ENCODE measurements at places on chromosomes 5 and 9. TPM values are rescaled to one million over a fixed set of nuclear protein-coding genes. Genes with fewer than 3 reads are reported as not detected.
A peak's percentile ranks its signal among the peaks of the same experiment; 100 is the strongest.

DNA sequence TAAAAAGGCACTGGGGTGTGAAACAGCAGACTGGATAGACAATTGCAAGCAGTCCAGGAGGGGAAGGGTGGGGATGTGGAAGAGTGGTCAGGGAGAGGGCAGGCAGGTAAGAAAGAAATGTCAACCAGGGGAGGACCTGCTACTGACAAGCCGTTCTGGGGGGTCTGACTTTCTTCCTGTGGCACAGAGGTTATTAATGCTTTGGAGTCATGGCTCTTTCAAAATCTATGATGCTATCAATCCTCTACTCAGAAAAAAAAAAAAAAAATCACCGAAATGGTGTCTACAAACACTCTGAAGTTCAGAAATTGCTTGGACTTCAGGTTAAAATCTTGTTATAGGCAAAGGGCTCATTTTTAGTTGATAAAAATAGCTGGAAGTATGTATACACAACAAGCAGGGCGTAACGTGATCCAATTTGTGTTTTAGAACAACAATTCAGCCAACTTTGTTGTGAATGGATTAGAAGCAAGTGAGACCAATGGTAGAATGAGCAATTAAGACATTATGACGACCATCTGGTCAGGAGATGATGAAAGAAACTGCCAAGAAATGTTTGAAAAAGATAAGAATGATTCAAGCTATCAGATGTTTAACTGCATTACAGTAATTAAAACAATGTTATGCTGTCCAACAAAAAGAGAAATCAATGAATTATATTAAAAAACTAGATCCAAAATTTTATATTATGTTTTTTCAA, 255.2 kb downstream of the DEPDC1B start:
- DNase-seq, result no peak

DNA sequence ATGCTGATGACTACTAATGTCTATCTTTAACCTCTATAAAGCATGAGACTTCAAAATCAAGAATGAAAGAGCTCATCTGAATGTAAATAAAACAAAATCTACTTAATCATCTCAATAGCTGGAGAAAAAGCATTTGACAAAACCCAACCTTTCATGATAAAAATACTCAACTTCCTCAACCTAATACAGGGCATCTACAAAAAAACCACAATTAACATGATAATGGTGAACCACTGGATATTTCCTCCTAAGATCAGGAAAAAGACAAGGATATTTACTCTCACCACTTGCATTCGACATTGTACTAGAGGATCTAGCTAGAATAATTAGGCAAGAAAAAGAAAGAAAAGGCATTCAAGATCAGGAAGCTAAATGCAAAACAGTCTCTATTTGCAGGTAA, 49.3 kb downstream of the FAM169A start:
- no peak for DNase-seq

Gene CD72
- total RNA-seq, result 67.6 TPM

- DNase-seq, result no peak
These were observed 114.0 kb downstream of the CDC42SE2 start for GRCh38 chr5:131377785-131378325.

DNA sequence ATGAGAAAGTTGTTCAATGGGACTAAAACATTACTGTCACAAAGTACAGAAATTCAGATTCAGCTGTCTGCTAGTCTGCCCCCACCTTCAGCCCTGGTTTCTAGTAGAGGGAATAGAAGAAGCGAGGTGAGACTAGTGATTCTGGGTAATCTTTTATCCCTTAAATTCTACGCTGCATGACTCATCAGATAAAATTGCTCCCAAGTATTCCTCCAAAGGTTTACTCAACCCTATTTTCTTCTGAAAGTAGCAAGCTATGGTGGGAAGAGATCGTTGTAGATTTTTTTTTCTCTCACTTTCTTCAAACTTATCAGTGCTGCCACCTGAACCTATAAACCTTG, 318.9 kb upstream of the RIOK2 start:
- no peak for DNase-seq

Gene PPP3R2
- not detected for total RNA-seq

Gene CEMIP2
- 3.9 TPM for total RNA-seq

- no peak for DNase-seq
These were observed 35.5 kb downstream of the EFNA5 start for GRCh38 chr5:107634981-107635848.

Gene TICAM2
- 0.87 TPM for total RNA-seq

- no peak for DNase-seq
These were observed 70.6 kb downstream of the DCP2 start for GRCh38 chr5:113047234-113047633.

Gene DCAF10
- 20.8 TPM for total RNA-seq

Gene SEMA5A
- total RNA-seq, result not detected

Gene CLIC3
- not detected for total RNA-seq

DNA sequence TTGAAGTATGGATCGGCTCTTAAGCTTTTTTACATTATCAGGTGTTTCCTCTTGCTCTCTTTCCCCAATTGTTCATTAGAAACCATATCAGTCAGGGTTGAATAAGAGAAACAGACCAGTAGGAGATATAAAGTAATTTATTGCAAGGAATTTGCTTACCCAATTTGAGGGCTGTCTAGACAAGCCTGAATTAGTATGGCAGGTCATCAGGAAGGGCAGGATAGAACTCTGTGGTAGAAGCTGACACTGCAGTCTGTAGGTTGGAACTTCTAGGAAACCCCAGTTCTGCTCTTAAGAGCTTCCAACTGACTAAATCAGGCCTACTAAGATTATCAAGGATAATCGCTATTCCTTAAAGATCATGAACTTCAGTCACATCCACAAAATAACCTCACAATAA, 24.3 kb downstream of the ISOC1 start:
- no peak for DNase-seq

Gene CEL
- 1.8 TPM for total RNA-seq

DNA sequence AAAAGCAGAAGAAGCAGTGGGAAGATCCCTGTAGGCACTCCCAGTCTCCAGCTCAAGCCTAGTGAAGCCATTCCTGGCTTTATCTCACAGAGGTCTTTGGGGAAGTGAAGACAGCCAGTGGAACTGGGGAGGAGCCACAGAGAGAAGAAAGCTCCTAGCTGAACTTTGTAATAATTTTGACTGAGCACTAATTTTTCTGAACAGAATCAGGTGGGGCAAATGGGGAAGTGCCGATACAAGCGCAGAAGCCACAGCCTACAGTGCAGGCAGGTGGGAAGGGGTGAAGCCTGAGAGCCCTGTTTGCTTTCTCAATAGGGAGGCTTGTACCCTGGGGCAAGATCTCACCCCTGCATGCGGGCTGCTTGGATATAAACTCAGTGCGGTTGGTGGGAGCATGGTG, 48.4 kb upstream of the SNAPC3 start:
- peak; percentile 14 for DNase-seq
